Brain microvascular endothelial cell (primary cell): ENCODE measurements at places on chromosomes 12 and 14.

DNA sequence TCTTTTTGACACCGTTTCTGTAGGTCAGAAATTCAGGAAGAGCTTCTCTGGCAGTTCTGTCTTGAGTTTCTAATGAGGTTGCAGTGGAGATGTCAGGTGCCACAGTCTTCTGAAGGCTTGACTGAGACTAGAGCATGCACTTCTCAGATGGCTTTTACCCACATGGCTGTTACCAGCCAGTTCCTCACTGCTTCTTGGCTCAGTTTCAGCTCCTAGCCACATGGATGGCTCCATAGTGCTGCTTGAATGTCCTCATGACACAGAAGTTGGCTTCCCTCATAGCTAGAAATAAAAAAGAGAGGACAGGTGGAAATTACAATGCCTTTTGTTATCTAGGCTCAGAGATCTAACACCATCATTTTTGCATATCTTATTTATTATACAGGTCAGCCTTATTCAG, 38.1 kb upstream of the SLC2A13 start:
- DNase-seq: no peak

- no peak for DNase-seq
Measured at GRCh38 chr12:80717856-80718255, 1.1 kb downstream of the MYF5 start.

- DNase-seq: no peak
Measured at GRCh38 chr14:34741840-34742239, 27.4 kb upstream of the CFL2 start.

- DNase-seq: no peak
Measured at GRCh38 chr12:1638203-1638602, 9.2 kb downstream of the WNT5B start.

DNA sequence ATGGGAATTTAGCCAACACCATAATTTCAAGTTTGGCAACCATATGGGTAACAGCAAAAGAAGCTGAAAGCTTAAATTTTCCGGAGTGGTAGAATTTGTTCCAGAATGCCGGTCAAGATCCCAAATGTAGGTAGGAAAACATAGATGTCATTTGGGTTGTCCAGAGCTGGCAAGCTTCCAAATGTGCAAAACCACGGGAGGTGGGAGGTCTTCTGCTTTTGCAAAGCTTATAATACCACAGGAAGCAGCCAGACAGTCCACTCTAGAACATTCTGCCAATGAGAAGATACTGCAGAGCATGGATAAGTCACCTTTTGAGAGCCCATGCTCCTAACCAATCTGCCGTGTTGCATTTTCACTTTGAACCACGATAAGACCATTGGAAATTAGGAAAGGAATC, 26.4 kb upstream of the BATF start:
- DNase-seq: no peak

DNA sequence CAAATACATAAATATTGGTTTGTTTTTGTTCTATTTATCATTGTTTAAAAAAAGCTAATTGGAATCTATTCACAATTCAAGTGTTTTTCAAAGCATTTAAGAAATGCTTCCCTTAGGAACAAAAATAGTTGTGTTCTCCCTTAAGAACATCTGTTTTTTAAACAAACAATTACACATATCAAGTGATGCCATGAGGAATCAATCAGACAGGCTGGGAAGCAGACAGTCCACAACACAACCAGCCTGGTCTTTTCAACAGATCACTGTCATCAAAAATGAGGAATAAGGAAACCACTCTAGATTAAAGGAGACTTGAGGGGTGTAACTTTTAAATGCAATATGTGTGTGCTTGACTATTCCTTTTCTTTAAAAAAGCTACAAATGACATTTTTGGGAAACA, 25.5 kb downstream of the GALC start:
- no peak for DNase-seq

- DNase-seq: no peak
Measured at GRCh38 chr12:16094437-16094836, 183.0 kb downstream of the SLC15A5 start.

DNA sequence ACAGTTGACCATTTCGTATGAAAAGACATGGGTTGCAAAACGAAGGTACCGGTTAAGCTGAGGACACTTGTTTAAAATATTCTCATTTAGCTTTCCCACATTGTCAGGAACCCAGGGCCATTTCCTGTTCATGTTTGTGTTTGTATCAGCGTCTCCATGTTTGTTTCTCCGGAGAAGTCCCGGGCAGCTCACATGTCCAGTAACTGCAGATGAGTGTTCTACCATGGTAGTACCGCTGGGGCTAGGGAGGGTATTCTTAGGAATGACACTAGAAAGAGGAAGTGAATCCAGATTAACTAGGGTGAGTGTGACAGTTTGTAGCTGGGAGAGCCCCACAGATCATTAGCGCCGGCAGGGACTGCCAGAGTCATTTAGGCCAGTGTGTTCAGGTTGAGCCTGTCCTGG, 50.0 kb upstream of the EVL start:
- no peak for DNase-seq

GRCh38 chr14:35375558-35376025, 29.0 kb downstream of the NFKBIA start:
- DNase-seq: no peak

DNA sequence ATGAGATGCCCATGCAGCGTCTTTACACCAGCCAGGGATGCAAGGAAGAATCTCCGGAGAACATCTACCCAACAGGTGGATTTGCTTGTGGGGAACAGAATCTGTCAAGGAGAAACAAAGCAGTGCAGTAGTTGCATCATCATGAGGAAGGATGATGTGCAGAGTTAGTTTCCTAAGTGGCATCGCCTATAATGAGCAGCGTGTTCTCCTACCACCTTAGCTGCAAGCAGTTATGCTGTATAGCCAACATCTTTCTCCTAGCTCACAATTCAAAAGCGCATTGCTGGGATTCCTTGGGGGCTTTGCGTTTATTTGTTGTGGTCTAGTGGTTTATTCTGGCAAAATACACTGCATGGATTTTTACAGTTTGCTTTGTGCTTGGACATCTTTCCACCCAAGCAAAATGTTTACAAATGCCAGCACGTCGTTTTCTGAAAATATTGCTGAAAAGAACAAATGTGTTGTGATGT, 233.0 kb downstream of the RGS6 start:
- DNase-seq: no peak

DNA sequence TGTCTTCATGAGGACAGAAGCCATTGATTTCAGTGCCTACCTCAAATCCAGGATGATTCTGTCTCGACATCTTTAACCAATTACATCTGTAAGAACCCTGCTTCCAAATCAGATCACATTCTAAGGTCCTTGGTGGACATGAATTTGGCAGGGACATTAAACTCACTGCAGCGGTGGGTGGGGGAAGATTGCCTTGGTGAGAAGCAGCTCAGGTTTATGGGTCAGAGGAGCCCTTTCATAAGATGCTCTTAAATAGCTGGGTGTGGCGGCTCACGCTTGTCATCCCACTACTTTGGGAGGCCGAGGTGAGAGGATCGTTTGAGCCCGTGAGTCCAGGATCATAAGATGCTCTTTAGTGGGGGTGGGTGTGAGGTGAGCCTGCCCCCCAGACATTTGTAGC, 42.9 kb downstream of the ELK3 start:
- no peak for DNase-seq

DNA sequence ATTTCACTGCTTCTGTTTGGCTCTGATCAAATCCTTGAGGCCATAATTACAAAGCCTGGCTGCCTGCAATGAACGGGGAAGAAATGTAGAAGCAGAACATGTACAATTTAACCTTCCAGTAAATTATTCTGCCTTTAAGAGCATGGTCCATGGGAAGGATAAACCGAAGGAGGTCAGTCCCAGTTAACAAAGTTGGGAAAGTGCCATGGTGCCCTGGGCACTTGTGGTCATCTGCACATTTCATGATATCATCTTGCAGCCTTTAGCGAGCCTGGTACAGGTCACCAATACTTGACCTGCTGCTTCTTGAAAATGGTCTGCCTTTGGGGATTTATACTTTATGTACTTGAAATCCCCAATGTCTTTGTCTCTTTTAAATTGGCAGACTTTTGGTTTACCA, 175.9 kb upstream of the KITLG start:
- no peak for DNase-seq

DNA sequence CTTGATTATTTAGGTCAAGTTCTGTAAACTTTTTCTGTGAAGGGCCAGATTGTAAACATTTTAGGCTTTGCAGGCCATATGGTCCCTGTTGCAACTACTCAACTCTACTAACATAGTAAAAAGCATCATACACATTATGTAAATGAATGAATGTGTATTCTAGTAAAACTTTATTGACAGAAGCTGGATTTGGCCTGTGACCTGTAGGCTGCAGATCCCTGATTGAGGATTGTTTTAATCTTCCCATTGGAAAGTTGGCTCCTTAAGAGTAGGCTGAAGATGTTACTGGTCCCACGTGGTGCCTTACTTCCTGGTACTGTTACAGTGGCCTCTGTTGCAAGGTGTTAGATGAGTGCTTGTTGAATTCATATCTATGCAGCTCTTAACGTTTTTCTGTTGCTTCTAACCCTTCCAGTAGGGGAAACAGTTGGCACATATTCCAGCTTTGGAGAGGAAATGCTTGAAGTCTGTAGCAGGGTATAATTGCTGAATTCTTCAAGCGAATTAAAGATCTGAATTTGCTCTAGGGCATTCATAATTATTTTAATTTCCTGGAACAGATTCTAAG, 133.6 kb upstream of the DNM1L start:
- DNase-seq: no peak

DNA sequence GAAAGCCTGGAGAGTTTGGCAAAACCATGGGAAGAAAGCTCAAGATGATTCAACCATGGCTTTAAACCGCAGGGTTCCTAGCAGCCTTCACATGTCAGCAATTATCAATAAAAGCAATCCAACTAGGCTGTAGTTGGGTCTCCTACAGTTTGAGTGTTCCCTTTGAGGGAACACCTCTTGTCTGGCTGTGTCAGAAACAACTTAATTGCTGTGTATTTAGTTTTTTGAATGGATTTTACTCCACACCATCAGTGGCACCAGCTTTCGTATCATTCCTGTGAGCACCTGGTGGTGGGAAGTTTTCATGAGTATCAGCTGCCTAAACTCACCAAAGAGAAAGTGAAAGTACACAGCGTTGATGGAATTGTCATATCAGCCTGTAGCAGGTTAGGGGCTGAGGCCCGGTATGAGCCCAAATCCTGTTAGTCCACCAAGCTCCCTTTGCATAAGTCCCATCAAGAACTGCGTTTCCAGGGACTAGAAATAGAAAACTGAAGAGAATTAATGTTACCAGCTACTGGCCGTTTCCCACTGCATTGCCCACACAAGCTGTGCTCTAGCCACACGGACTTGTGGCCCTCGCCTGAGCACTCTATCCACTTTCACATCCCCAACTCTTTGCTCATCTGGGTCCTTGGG, 10.9 kb upstream of the IL26 start:
- no peak for DNase-seq

GRCh38 chr14:77222546-77223225, 41.1 kb downstream of the TMEM63C start:
- DNase-seq: no peak

- DNase-seq: no peak
Measured at GRCh38 chr14:53792909-53793308, 163.7 kb downstream of the BMP4 start.

DNA sequence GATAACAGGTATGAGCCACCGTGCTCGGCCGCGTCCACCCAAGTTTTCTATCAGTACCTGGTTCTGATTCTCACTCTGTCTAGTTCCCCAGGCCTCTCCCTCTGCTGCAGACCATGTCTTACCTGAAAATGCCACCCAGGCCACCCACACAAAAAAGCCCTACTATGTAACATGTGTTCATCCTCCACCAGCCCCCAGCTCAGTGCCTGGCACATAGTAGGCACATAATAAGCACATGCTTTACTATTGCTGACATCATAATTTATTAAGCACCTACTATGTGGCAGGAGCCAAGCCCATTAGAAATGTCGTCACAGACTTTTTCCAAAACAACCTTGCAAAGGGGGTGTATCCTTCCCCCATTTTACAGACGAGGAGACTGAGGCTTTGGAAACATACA, 37.8 kb downstream of the CMKLR1 start:
- no peak for DNase-seq

- no peak for DNase-seq
Measured at GRCh38 chr14:105495990-105496830, 5.2 kb downstream of the TEDC1 start.

DNA sequence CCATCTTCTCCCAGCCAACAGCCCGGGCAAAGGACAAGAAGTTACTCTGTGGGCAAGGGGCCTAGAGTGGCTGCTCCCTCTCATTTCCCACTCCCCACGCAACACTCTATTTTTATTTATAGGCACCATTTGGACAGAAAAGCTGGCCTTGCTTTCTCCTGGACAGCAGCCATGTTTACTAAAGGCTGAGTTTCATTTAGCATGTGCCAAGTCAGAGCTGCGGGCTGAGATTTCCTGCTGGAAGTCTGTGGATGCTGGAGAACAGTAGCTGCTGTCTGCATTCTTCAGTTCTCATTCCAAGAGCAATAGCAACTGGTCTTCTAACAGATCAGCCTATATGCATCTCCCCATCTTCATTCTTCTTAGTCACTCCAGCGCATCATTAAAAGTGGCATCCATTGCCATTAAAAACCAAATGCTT, 8.3 kb downstream of the COL2A1 start:
- DNase-seq: peak; percentile 22

DNA sequence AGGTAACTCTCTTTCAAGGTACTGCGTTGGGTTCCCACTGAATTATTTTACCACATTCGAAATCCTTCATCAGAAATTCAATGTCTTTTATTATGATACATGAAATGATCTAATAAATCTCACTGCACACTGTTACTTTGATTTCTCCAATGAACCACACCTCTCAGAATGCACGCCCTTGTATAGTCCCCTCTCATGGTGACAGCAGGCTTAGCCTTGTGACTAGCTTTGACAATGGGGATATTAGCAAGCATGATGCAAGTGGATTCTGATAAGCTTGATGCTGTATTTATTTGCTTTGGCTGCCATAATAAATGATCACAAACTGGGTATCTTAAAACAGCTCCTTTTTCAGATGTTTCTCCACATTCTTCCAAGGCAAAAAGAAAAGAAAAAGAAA, 100.4 kb upstream of the ETV6 start:
- DNase-seq: no peak

DNA sequence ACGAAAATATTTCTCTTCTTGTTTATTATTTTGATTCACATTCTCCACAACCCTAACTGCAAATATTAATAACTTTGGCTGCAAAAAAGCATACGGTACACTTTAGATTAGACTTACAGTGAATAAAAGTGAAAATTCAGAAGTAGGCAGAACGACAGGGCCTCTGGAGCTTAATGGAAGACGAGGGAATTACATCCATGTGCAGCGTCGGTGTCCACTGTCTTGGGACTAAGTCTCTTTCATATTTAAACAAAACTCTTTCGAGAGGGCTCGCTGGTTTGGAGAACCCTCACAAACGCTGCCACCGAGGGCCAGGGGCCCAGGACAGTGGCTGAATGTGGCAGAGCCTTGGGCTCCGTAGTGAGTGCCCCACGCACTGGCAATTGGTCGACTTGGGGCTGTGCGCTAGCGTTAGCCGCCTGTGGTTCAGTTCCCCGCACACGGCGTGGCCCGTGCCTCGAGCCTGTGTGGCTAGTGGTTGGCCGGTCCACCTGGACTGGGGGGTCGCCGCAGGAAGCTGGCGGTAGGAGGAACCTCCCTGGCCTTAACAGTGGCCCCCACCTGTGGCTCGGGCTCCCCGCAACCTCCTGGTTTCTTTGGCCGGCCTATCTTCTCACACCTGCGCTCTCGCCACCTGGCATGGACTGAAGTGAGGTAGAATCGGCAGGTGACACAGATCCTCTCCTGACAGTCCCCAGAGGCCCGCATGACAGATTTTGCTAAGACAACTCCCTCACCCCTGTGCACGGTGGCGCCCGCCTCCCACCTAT, 739 bp upstream of the PAX9 start:
- no peak for DNase-seq

- no peak for DNase-seq
Measured at GRCh38 chr12:108302016-108302402, 37.1 kb downstream of the CMKLR1 start.

GRCh38 chr12:5636907-5637306, 205.0 kb downstream of the NTF3 start:
- DNase-seq: no peak
